Right renal pelvis (tissue), 4 donors: ENCODE measurements at places on chromosomes 7 and 10. TPM values are rescaled to one million over a fixed set of nuclear protein-coding genes. Genes with fewer than 3 reads are reported as not detected.
A peak's percentile ranks its signal among the peaks of the same experiment; 100 is the strongest.

Gene CABCOCO1
- 5.5 TPM for polyA plus RNA-seq

Gene VIPR2
- 3.0 TPM for polyA plus RNA-seq

Gene CDK13
- polyA plus RNA-seq, result 50.8 TPM

Gene ADAM8
- polyA plus RNA-seq, result 2.2 TPM

GRCh38 chr10:79298403-79299244 is 48.6 kb upstream of the PPIF start:
- DNase-seq, result no peak

GRCh38 chr7:2864999-2865670 is 21.0 kb upstream of the GNA12 start:
- DNase-seq, result no peak

DNA sequence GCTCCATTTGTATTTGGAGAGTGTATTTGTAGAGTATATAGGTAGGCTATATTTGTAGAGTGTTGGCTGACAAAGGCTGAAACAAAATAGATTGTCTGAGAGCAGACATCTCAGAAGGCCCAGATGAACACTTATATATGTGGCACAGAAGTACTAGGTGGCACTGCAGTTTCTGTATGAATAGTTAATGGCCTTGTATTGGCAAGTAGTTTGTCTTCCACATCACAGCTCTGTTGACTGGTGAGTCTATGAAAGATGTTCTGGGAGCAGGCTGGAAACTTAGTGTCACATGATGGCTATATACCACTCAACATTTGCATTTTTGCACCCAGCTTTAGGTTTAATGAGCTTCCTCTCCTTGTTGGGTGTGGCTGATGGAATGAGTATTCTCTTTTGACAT is 51.9 kb downstream of the CCNY start:
- DNase-seq, result no peak

DNA sequence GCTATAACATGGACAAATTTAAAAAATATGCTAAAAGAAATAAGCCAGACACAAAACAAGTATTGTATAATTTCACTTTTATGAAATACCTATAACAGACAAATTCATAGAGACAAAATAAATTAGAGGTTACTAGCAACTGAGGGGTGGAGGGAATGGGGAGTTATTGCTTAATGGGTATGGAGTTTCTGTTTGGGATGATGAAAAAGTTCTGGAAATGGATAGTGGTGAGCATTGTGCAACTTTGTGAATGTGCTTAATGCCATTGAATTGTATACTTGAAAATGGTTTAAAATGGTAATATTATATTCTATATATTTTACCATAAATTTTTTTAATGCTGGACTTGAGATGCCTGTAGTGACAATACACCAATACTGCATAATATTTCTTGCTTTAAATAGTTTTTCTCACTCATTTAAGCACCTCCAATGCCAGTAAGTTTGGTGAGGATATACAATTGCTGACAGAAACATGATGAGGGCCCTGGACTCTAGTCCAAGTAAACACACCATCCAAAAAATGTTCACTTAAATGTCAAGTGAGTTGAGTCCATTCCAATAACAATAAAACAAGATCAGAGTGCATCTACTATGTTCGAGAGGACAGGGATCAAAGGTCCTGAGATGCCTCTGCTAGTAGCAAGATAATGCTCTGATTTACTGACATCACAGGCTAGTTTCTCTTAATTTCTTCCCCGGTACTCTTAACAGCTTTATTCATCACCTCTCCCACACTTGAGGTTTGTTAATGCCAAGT is 71.9 kb downstream of the NT5C2 start:
- DNase-seq, result no peak

DNA sequence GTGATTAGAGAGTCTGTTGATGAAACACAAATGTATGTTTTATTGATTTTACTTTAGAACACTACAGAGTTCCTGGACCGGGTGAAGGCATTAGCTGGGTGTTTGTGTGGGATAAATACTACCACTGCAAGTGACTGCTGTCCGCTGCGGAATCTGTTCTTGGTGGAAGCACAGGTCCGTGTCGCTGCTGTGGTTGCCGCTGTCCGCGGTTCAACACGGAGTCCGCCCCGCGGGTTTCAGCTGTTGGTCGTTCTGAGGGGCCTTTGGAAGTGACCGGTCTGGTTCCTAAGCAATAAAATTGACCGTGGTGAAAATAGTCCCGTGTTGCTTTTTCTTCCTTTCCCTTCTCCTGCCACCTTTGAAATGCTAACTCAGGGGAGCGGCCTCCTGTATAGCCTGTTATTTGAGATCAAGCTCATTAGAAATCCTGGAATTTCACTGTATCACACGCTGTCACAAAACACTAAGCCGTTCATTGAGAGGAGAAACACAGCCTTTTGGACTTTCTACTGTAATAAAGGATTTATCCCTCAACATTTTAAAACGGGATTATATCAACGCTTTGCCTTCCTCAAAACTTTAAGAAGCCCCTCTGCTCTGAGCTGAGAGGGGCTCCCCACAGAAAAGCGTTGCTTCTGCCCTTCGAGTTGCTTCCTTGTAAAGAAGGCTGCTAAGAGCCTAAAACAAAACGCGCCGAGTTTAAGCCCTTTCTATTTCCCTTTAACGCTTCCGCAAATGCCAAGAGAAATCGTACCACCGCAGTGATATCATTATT is 2.6 kb downstream of the NKX6-2 start:
- no peak for DNase-seq

DNA sequence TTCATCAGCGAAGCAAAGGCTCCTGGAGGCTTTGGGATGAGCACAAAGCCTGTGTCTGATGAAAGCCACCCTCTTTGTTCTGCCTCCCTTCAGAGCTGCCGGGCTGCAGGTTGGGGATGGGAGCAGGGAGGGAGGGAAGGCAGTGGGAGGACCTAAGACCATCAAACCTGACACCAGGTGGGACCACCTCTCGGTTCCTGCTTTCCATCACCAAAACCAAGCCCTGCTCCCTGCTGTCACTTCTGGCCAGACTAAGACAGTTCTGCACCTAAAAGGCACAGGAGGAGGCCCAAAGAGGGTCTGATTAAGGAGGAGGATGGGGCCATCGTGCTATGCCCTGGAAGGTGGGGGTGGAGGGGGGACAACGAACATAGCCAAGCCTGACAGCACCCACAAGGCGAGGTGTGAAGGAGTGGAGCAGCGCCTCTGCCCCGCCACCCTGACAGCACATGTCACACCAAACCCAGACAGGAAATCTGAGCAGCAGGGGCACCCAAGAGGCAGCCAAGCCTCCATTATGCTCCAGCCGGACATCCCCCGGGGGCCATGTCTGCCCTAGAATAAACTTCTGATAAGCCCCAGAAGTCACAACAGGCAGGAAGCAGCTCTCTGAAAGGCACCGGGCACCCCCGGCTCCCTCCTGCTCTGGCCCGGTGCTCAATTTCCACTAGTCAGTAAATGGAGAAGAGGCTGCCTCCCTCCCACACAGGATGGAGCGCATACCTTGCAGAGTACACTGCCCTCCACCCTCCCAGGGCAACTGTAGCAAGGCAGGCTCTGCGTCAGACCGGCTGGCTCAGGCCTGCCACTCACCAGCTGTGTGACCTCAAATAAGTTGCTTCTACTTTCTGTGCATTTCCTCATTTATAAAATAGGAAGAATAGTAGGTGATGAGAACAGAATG is 48.9 kb downstream of the DLG5 start:
- DNase-seq, result peak; percentile 34

- no peak for DNase-seq
Observed at GRCh38 chr10:30834153-30834552, 197.5 kb downstream of the ZNF438 start.

DNA sequence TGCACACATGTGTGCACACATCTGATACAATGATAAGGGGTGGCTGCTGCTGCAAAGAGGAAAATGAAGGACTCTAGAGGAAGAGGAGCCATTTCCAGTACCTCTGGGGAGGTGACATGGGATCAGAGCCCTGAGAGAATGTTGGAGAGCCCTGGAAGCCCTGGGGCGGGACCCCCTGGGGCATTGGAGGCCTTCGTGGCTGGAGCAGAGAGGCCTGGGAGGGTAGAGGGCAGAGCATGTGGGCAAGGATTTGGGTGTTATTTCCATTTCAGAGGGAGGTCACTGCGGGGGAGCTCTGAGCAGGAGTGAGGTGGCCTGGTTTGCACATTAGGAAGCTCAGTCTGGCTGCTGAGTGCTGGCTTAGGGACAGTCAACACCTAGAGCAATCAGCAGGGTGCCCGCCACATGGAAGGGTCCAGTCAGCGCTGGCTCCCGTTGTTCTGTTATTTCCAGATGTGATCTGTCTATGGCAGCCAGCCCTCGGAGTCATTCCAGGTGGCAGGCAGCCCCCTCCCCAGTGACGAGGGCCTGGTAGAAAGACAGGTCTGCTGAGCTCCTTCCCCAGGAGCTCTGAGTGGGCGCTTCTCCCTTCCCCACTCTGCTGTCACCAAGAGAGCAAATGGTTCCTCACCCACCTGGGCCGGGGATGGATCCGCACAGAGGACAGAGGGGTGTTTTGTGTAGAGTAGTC is 24.1 kb upstream of the BTBD16 start:
- DNase-seq, result no peak

DNA sequence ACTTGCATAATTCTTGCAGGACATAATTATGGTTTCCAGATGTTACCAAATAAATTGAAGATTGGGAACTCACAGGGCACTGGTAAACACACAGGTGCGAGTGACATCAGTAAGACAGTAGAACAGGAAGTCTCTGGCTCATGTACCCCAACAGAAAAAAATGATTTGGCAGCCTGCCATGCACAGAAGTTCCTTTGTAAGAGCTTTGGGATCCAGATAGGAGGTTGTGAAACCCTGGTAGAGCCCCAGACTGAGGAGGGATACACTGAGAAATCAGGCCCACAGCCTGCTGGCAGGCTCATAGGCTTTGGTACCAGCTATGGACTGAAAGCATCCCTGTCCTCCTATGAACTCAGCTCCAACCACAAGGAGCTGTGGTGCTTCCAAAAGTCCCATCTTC is 118.0 kb downstream of the COBL start:
- DNase-seq, result no peak

GRCh38 chr10:128865436-128866195 is 601.4 kb upstream of the MGMT start:
- no peak for DNase-seq
